Left lung (tissue), 14 donors: ENCODE measurements at places on chromosomes 5 and 9. TPM values are rescaled to one million over a fixed set of nuclear protein-coding genes. Genes with fewer than 3 reads are reported as not detected.

DNA sequence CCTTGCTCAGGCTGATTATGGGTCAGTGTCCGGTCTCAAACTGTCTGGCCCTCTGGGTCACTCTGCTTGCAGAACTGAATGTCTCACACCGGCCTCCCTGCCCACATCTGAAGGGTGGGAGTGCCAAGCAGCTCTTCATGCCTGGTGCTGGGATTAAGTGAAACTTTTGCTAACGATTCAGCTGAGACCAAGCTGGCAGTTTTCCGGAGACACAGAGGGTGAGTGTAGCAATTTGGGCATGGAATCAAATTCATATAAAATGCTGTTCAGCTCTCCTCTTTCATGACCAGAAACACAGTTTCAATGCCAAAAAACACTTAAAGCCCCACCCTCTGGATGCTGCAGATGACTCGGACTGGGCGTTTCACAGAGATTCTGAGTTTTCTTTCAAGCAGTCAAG lies 207.5 kb downstream of the NXNL2 start:
- DNase-seq: no peak

DNA sequence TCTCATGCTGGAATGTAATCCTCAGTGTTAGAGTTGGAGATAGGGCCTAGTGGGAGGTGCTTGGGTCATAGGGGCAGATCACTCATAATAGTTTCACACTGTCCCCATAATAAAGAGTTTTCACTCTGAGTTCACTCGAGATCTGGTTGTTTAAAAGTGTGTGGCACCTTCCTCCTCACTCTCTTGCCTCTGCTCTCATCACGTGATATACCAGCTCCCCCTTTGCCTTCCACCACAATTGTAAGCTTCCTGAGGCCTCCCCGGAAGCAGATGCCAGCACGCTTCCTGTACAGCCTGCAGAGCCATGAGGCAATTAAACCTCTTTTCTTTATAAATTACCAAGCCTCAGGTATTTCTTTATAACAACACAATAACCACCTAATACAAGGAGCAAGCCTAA lies 3.8 kb upstream of the KLHL3 start:
- DNase-seq: no peak

- no peak for DNase-seq
These were observed 35.8 kb downstream of the USP20 start for GRCh38 chr9:129871046-129871445.

- DNase-seq: no peak
These were observed 124.8 kb upstream of the RAD23B start for GRCh38 chr9:107158321-107158720.

IL5 gene
- total RNA-seq: not detected

GPR150 gene
- 0.16 TPM for total RNA-seq

NR2F1 gene
- 50.7 TPM for total RNA-seq

DNA sequence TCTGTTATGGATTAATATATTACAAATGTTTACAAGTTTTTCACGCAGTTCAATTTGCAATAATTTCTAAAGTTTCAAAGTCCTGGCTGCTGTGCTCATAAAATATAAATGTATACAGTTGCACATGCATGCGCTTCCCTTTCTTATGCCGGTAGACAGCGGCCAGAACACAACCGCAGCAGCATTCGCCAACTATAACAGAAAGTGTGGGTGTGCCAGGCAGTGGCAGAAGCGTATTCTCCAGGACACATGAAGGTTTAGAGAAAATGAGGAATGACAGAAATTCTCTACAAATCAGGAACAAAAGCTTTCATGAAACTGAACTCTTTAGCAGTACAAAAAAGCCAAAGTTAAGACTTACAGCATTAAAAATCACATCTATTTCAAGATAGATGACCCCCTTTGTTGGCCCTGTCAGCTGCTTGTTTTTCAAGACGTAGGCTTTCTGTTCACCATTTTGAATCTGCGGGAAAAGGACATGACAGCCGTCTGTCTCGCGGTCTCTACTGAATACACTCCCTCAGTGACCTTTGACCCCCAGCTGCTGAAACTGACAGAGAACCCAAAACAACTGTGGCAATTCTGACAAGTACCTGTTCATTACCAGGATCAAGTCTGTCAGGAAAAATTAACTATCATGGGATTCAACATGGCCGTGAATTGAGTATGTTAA lies 252.2 kb downstream of the SLF1 start:
- DNase-seq: no peak

ZNF782 gene
- total RNA-seq: 3.8 TPM

DNA sequence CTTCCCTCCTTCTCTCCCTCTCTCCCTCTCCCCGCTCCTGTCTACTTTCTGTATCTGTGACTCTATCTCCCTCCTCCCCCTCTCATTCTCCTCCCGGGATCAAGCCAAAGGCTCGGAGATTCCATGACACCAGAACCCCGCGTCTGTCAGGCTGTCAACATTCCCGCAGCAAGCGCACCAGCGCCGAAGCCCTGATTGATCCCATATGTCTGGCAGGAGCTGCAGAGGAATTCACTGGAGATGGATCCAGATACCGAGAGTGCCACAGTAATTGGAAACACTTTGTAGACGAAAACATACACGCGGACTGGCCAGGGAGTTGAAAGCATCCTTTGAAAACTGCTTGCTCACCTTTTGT lies 300 bp upstream of the SVEP1 start:
- DNase-seq: no peak

GRCh38 chr9:71806901-71807307 lies 38.6 kb upstream of the CEMIP2 start:
- no peak for DNase-seq

SLC34A3 gene
- total RNA-seq: 0.12 TPM

TMEM215 gene
- not detected for total RNA-seq

DNA sequence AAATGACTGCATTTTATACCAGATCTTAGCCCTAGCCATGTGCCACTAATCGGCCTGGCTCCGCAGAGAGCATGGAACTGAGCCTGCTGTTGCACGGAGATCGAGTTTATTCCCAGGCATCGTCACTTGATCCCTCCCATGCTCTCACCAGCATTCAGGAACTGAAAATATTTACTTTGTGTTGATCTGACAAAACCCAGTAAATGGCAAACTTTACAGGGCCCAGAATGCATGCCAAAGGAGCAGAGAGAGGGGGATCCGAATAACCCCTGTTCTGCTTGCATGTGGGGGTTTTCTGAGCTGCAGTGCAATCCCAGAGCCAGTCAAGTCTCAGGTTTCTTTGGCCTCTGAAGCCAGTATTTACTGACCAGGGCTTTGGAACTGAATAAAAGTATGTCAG lies 87.3 kb downstream of the GAS1 start:
- DNase-seq: no peak

GRCh38 chr5:61254969-61255555 lies 77.0 kb upstream of the ZSWIM6 start:
- peak; percentile 20 for DNase-seq

CLTB gene
- total RNA-seq: 128 TPM
